Activated naive CD4-positive, alpha-beta T cell treated with anti-CD3 and anti-CD28 coated beads, Interleukin-2, amount 10 ng/mL, durations not matched to agents 7 days and 5 days (primary cell): ENCODE measurements at places on chromosomes 5 and 9.

GRCh38 chr5:33850100-33850594 lies 41.6 kb downstream of the ADAMTS12 start:
- H3K36me3 ChIP-seq: peaks cover 1% of the 10 kb centered on the region
- no peak overlapping the region for H3K4me3 ChIP-seq
- H3K4me1 ChIP-seq: peaks cover 10% of the 10 kb centered on the region
- peak; percentile 57 for DNase-seq
- no peak overlapping the region for H3K27ac ChIP-seq

DNA sequence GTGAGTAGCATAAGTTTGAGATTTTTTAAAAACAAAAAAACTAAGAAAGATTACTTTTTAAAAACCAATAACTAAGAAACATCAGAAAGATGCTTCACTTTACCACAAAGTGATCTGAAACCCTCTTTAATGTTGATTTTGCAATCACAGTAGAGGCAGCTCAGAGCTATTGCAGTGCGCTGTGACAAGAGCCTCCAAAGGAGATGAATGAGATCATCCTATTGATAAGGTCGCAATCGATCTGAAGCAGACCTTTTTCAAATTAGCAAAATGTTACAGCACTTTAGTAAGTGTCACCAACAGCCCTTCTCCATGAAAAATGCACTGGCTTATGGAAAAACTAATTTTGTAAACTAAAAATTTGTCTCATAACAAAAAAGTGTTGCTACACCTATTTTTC lies 284.6 kb upstream of the EFNA5 start:
- no peak overlapping the region for H3K4me3 ChIP-seq
- peaks cover 8% of the 10 kb centered on the region for H3K36me3 ChIP-seq
- H3K4me1 ChIP-seq: peaks cover 40% of the 10 kb centered on the region
- no peak for DNase-seq
- no peaks in the 10 kb centered on the region for H3K27me3 ChIP-seq

- H3K27ac ChIP-seq: no peak overlapping the region
- no peaks in the 10 kb centered on the region for H3K27me3 ChIP-seq
- no peaks in the 10 kb centered on the region for H3K4me1 ChIP-seq
- H3K4me3 ChIP-seq: no peak overlapping the region
- no peaks in the 10 kb centered on the region for H3K36me3 ChIP-seq
Observed at GRCh38 chr5:89282554-89283510, 399.8 kb upstream of the MEF2C start.

GRCh38 chr9:31412081-31412480 lies 972.4 kb upstream of the ACO1 start:
- H3K4me1 ChIP-seq: peaks cover 2% of the 10 kb centered on the region
- H3K27me3 ChIP-seq: no peaks in the 10 kb centered on the region
- no peak for DNase-seq
- H3K36me3 ChIP-seq: no peaks in the 10 kb centered on the region
- no peak overlapping the region for H3K27ac ChIP-seq

GRCh38 chr5:151475388-151475787 lies 28.0 kb downstream of the SLC36A1 start:
- peaks cover 4% of the 10 kb centered on the region for H3K36me3 ChIP-seq
- no peak for DNase-seq
- no peak overlapping the region for H3K27ac ChIP-seq
- H3K4me1 ChIP-seq: no peaks in the 10 kb centered on the region
- H3K4me3 ChIP-seq: no peak overlapping the region
- H3K27me3 ChIP-seq: no peaks in the 10 kb centered on the region

DNA sequence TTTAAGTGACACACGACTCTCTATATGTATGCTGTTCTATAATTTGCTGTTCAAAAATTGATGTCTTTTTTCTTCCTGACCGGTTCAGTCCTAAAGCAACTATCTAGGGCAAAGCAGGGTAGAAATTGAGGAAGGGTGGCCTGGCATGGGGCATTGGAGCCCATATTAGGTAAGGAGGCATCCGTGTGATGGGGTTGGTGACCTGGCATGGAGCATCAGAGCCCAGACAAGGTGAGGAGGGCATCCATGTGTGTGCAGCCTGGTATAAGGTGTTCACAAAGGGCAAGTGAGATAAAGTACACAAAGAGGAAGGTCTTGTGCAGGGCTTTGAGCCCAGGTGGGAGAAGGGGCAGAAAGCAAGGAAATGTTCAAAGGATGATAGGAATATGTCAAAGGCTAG lies 104.9 kb downstream of the PAM start:
- H3K27me3 ChIP-seq: peaks cover 9% of the 10 kb centered on the region
- no peak overlapping the region for H3K4me3 ChIP-seq
- no peak overlapping the region for H3K27ac ChIP-seq
- H3K36me3 ChIP-seq: no peaks in the 10 kb centered on the region

DNA sequence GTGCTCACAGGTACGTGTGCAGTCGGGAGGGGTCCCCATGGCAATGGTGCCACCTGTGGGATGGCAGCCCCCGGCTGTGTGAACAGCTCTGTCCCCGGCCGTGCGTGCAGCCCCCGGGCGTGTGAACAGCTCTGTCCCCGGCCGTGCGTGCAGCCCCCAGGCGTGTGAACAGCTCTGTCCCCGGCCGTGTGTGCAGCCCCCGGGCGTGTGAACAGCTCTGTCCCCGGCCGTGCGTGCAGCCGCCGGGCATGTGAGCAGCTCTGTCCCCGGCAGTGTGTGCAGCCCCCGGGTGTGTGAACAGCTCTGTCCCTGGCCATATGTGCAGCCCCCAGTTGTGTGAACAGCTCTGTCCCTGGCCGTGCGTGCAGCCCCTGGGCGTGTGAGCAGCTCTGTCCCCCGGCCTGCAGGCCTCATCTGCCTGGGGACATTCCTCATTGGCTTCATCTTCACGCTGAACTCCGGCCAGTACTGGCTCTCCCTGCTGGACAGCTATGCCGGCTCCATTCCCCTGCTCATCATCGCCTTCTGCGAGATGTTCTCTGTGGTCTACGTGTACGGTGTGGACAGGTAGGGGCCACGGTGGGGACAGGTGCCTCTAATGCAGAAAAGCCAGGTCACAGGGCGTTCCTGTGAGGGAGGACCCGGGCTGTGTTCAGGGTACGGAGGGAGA lies 5.9 kb upstream of the SLC6A18 start:
- H3K4me1 ChIP-seq: peaks cover 2% of the 10 kb centered on the region
- no peak overlapping the region for H3K4me3 ChIP-seq
- H3K36me3 ChIP-seq: no peaks in the 10 kb centered on the region
- peaks cover 41% of the 10 kb centered on the region for H3K27me3 ChIP-seq

- no peaks in the 10 kb centered on the region for H3K4me1 ChIP-seq
- no peak overlapping the region for H3K4me3 ChIP-seq
- no peak for DNase-seq
- H3K27me3 ChIP-seq: peaks cover 34% of the 10 kb centered on the region
Observed at GRCh38 chr5:1930880-1931603, 48.3 kb upstream of the IRX4 start.

DNA sequence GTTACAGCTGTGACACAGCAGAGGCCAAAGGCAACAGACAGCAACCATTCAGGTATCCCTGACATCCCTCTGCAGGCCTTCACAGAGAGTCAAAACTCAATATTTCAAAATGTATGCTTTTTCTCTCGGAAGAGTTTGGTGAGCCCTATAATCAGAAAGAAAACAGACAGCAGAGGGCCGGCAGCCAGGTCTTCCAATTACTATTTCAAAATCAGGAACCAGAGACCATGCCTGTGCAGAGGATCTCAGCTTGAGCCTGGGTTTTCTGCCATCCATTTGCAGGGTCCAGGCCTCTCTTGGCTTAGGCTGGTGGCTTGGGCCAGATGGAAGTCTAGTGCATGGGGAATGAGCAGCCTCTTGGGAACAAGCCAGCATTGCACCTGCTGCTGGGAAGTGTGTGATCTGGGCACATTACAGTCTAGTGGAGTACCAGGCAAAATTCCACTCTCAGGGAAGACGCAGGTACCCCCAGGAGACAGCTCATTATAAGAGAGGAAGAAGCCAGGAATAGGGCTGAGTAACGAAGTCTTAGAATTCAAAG lies 231.3 kb downstream of the ENC1 start:
- H3K36me3 ChIP-seq: no peaks in the 10 kb centered on the region
- no peak overlapping the region for H3K27ac ChIP-seq
- H3K4me1 ChIP-seq: no peaks in the 10 kb centered on the region
- peaks cover 13% of the 10 kb centered on the region for H3K27me3 ChIP-seq

DNA sequence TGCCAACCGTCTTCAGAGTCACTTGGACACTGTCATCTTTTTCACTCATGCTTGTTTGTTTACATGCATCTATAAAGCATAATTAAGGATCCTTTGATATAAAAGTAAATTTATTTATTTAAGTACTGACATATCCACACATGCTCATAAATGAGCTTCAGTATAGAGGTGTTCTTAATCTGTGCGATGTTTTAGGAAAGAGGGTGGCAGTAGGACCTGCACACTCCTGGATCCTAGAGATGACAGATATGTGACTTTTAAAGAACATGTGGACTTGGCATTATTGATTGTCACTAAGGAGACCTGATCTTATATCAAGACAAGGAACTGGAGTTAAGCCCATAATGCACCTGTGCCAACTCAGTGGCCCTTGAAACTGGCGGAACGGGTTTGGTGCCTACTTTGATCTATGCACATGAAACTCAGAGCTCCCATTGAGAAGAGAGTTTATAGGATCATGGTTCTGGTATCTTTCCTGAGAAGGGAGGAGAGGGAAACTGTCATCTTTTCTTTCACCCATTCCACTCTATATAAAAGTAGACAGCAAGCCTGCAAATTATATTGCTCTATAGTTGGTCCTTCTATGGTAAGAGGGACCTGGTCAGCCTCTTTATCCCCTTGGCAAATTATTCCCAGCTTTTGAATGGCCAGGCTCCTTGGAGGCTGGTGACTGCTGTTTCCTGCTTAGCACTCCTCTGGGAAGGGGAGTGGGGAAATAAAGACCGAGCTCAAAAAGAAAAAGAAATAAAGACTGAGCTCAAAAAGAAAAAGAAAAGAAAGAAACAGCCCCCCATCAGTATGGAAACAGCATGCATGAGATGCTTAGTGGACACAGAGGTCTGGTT lies 57.8 kb upstream of the LIFR start:
- no peak for DNase-seq
- no peaks in the 10 kb centered on the region for H3K36me3 ChIP-seq
- H3K4me3 ChIP-seq: no peak overlapping the region
- no peaks in the 10 kb centered on the region for H3K4me1 ChIP-seq
- H3K27ac ChIP-seq: no peak overlapping the region
